ENCODE measurements at places on chromosomes 1 and 21.

DNA sequence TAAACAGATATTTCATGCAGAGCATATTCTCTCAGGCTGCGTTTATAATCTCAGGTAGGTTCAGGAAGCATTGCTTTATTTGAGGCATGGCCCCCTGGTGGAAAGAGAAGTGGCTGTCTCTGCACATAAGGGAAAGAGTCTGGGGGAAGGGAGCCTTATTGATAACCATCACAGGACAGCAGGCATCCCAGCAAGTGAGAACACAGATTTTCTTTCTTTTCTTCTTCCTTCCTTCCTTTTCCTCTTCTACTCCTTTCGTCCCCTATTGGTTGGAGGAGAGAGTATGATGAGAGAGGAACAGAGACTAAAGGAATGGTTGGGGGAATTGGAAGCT lies 21.9 kb downstream of the TSNAX start:
- ATAC-seq = no peak

DNA sequence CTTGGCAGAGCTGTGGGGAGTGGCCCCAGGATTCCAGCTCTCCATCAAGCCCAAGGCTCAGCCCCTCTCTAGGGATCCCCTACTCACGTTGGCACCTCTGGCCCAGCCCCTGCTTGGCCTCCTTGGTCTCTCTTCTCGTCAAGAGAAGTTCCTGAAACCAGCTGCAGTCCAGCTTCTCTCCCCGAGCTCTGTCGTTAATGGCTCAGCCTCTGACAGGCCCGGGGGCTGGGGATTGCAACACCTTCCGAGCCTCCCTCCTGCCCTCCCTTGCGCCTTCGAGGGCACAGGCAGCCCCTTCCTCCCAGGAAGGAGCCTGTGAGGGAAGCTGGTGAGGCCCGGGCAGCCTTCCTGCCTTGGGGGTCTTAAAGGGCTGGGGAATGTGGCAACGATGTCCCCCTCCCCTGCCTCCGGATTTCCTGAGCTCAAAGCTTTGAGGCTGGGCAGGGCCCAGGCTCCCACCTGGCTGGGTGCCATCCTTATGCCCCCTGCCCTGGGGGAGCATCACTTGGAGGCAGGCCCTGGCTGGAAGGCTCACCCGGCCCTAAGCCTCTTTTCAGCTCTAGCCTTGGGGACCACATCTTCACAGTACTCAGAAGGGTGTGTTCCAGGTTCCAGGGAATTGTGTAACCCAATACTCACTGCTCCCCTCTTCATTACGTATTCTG lies at the start of gene CSF3R:
Gene CSF3R (minus strand): TSS at position 190 of the 665 bp plus-strand sequence. CDS start 3,417 bp downstream, outside the sequence.
- no peak for ATAC-seq

DNA sequence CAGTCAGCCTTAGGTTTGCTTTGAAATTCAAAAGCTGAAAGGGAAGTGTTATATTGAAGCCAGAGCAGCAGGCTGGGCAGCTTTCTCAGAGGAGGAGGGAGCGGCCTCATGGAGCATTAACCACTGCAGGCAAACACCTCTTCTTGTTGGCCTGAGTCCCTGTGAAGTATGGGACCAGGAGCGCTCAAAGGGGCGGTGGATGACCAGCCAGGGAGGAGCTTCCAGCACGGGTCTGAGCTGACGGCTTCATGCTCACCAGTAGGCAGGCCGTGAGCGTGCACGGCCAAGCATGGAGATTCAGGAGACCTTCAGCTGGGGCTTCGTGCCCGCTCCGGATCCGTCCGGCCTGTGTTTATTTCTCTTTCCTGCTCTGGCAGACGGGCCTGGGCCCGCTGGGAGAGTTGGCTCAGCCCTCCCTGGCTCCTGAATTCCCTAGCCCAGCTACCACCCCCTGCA lies 245.2 kb downstream of the TRABD2B start:
- peak; percentile 60 for ATAC-seq

DNA sequence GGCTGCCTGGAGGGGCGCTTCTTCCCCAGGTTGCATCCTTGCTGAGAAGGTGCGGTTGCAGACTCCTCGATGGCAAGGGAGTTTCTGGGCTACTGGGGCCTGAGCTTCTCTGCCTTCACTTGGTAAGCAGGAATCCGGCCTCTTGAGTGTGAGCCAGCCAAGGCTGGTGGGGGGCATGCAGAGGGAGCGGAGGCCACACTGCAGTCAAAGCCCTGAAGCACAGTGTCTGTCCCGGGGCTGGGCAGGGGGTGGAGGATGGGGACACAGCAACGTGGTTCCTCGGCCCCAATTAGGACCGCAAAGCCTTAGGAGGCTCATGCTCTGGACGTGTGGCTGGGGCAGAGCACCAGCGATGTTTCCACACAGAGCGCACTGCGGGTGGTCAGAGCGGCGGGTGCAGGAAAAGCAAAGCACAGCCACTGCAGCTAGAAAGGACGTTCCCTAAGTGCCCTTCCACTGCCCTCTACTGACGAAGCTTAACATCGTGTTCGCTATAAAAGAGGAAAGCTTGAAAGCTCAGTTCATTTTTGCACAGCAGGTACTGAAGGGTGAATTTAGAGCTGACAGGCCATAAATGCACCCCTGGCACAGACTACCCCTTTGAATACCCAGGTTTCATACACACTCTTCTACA lies 60.7 kb upstream of the COG2 start:
- no peak for ATAC-seq

DNA sequence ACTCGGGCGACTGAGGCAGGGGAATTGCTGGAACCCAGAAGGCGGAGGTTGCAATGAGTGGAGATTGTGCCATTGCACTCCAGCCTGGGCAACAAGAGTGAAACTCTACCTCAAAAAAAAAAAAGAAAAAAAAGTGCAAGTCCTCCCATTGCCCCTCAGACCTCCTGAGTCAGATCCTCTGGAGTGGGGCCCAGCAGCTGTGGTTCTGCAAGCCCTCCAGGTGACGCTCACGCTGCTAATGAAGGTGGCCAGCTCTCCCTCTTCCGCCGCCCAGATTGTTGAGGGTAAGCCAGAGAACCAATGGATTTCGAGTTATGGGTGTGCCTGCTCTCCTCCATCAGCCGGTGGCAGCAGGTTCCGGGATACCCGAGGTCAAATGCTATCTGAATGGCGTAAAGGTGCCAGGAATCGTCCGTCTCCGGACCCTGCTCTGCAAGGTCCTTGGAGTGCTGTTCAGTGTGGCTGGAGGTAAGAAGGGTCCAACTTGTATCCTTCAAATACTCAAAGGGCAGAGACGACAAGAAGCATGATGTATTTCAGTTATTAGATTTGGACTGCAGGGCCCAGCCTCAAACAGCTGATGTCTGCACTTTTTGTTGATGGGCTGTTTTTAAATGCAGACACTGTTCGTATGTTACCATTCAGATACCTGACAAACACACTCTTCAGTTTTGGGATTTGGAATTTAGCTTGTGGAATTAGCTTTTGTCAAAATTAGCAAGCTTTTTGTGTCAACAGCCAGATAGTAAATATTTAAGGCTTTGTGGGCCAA lies 17.6 kb downstream of the CLCN6 start:
- no peak for ATAC-seq

DNA sequence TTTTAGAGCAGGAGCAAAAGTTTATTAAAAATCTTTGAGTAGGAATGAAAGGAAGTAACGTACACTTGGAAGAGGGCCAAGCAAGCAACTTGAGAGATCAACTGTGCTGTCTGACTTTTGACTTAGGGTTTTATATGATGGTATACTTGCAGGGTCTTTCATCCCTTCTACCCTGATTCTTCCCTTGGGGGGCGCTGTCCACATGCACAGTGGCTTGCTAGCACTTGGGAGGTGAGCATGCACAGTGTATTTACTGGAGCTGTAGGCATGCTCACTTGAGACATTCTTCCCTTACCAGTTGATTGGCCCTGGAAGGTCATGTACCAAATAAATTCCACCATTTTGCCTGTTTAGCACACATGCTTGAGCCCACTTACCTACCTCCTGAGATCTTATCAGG lies 1001.3 kb upstream of the ADGRL2 start:
- no peak for ATAC-seq
